A673 (cell line): ENCODE measurements at places on chromosomes 6 and 20.
A peak's percentile ranks its signal among the peaks of the same experiment; 100 is the strongest.

- DNase-seq = peak; percentile 1
These were observed 494.1 kb upstream of the ARID1B start for GRCh38 chr6:156283091-156283490.

GRCh38 chr20:58523072-58523970 lies 8.1 kb upstream of the APCDD1L start:
- peak; percentile 90 for DNase-seq

DNA sequence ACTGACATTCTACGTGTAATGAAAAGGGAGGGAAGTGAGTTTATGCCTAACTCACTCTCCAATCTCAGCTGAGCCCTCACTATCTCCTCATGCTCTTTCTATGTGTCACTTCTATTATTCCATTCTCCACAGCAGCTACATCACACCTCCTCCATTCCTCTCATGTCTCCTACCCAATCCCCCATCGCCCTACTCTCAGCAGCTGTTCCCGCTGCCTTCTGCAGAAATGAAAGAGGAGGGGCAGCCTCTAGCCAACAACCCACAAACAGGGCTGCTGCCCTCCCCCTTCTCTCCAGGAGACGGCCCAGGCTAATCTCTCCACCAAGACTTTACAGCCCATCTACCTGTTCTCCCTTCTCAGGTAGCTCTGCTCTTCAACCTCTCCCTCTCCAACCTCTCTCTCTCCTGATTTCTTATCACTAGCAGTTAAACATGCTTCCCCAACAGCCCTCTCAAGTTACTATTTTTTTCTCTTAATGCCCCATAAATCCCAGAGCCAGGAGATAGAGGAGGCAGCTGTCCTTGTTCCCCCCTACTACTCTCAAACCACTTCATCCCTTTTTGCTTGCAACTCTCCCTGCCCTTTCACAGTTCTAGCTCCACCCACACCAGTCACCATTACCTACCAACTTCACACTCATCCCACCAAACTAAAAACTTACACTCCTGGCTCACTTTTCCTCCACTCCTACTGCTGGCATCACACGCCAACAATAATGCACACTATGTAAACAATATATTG lies 136.5 kb downstream of the BTBD9 start:
- no peak for DNase-seq

DNA sequence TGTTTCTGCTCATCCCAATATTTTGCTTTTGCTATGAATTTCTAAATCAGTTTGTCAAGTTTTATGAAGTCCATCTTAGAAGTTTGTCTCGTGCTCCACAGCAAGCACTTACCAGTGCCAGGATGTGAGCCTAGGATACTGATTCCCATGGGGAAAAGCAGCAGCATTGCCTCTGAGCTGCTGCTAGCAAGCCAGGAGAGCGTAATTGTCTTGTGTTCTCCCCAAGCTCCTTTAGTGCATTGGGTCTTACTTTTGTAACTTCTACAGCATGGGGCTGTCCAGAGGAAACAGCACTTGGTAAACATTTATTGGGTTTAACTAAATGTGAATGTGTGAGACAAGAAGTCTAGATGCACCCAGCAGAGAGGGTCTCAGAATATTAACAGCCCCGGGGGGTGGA lies 76.1 kb downstream of the RNF182 start:
- DNase-seq = peak; percentile 71

DNA sequence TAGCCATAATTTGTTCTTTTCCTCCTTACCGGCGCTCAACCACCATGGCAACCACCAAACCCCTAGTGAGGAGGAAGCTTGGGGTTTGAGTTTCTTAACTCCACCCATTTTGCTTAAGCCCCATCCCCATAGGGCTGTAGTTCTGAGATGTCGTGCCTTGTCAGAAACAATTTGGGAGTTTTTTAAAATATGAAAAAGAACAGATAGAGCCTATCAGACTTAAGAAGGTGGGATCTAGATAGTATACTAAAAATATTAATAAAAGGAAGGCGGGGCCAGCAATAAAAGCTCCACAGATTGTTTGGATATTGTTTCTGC lies 5.6 kb downstream of the BRD2 start:
- DNase-seq = peak; percentile 71

DNA sequence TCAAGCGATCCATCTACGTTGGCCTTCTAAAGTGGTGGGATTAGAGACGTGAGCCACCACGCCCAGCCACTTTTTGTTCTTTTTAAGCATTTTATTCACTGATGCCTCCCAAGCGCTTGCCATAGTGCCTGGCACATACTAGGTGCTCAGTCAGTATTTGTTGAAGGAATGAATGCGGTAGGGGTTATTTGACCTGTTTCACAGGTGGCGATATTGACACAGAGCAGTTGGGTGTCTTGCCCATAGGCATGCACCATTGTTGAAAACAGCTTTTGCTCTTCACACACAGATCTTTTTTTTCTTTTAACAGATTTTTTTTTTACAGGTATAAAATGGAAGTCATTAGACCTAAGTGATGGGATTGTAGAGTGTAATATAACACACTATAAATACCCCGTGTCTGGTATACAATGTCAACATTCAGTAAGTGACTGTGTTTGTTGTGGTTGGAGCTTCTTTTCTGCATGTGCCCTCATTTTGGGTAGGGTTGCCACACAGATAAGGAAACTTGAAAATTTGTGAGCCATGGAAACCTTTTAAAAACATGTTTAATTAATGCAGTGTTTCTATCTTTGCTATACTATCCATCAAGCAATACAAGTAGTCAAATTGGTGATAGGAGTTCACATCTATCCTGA lies 24.8 kb downstream of the RREB1 start:
- no peak for DNase-seq

- DNase-seq = no peak
These were observed 45.4 kb downstream of the L3MBTL3 start for GRCh38 chr6:130063806-130064205.

GRCh38 chr6:30067460-30068139 lies 602 bp downstream of the PPP1R11 start:
- DNase-seq = peak; percentile 87

- DNase-seq = no peak
These were observed 54.7 kb upstream of the PDE7B start for GRCh38 chr6:135796643-135797305.

- no peak for DNase-seq
These were observed 106.8 kb upstream of the NUP153 start for GRCh38 chr6:17813542-17813941.
